ENCODE measurements at places on chromosomes 4 and X. TPM values are rescaled to one million over a fixed set of nuclear protein-coding genes. Genes with fewer than 3 reads are reported as not detected.

FGFBP2 gene
- 2.6 TPM for total RNA-seq

GRCh38 chr4:154506253-154506652 is 14.7 kb upstream of the DCHS2 start:
- peak; percentile 4 for DNase-seq

BTC gene
- total RNA-seq: not detected

- no peak for DNase-seq
Observed at GRCh38 chr4:24335616-24336015, 248.7 kb downstream of the DHX15 start.

- DNase-seq: no peak
Observed at GRCh38 chr4:84927428-84927827, 39.1 kb downstream of the WDFY3 start.

PLS3 gene
- total RNA-seq: 0.27 TPM

GRCh38 chr4:138542191-138542776 is 300.1 kb upstream of the SLC7A11 start:
- no peak for DNase-seq

DNA sequence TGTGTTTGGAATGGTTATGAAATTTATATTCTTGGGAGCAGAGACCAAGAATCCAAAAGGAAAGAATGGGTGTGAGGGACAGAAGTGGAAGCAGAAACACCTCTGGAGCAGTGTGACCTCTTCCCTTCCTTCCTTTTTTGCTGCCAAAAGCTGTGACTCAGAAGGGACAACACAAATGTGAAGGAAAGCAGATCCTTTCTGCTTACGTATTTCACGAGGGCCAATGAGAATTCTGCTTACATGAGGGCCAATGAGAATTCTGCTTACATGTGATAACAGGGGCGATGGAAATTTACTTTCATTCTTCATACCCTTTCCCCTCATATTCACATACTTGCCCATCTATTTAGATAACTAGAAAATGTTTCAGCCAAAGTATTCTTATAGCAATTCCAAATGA is 404.6 kb downstream of the PRDM5 start:
- DNase-seq: no peak

ADAM29 gene
- total RNA-seq: not detected

CITED1 gene
- not detected for total RNA-seq

GRCh38 chr4:10998846-10999245 is 314.3 kb upstream of the CLNK start:
- DNase-seq: no peak

DNA sequence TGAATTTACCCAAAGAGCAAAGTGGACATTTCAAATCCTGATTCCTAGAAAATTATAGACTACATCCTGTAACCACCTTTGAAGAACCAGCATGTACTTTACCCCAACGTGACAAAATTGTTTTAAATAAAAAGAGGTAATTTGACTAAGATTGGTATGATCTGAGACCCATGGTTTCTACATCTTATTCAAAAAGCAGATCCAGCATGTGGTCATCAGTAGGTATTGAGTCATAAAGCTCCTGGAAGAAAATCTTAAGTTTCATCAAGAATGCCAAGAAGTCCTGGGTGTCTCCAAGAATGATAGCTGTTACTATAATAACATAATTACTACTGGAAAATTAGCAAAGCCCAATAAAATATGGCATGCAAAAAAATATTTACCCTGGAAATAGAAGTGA is 61.8 kb downstream of the NFKB1 start:
- no peak for DNase-seq

GRCh38 chr4:25756503-25756902 is 100.9 kb downstream of the SLC34A2 start:
- DNase-seq: no peak

GRCh38 chr4:169566021-169566818 is 46.2 kb downstream of the NEK1 start:
- DNase-seq: peak; percentile 37

ADRA2C gene
- not detected for total RNA-seq

DNA sequence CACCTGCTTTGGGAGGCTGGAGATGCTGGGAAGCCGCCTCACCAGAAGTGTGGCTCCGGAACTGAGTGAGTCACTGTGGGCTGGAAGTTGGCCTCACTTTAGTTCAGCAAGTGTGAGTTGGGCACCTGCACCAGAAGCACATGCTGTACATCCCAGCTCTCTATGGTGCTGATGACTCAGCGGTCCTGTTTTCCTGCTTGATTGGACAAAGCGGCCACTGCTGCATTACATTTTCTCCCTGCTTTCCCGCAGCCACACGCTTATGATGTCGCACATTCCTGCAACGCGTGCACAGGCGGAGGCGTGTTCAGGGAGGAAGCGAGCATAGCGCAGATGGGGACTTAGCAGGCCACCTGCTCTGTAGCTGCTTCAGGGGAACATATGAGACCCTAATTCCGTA is 26.7 kb upstream of the CLDN34 start:
- DNase-seq: no peak

GRCh38 chrX:43557792-43558191 is 98.3 kb upstream of the MAOA start:
- peak; percentile 25 for DNase-seq

GRCh38 chrX:68978255-68978654 is 149.4 kb downstream of the EFNB1 start:
- DNase-seq: no peak

DNA sequence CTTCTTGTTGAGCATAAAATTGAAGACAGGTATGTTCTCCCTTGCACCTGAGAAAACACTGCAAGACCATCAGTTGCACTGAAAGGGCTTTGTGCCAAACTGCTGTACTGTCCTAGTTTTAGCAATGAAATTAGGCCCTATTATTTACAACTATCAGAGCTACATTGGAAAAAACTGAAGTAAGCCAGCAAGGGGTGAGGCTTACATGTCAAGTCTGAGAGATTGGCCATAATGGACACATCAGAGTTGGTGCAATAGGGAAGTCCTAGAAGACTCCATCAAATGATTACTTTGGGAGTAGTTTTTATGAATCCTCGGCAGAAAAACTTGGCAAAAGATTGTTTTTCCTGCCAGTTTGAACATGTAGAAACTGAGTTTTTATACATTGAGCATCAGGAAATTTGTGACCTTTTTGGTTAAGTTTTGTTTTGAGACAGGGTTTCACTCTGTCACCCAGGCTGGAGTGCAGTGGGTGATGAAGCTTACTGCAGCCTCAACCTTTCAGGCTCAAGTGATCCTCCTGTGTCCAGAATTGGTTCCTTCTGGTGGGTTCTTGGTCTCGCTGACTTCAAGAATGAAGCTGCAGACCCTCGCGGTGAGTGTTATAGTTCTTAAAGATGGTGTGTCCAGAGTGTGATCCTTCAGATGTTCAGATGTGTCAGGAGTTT is 160.1 kb upstream of the BANK1 start:
- no peak for DNase-seq

SLC26A1 gene
- total RNA-seq: 1.1 TPM

Measured in naive thymus-derived CD4-positive, alpha-beta T cell (primary cell).